ENCODE measurements at places on chromosomes 6 and 20.

GRCh38 chr6:131740161-131740560, 29.3 kb upstream of the CTAGE9 start:
- DNase-seq: no peak

GRCh38 chr6:44668976-44669934, 281.7 kb downstream of the CDC5L start:
- no peak for DNase-seq

DNA sequence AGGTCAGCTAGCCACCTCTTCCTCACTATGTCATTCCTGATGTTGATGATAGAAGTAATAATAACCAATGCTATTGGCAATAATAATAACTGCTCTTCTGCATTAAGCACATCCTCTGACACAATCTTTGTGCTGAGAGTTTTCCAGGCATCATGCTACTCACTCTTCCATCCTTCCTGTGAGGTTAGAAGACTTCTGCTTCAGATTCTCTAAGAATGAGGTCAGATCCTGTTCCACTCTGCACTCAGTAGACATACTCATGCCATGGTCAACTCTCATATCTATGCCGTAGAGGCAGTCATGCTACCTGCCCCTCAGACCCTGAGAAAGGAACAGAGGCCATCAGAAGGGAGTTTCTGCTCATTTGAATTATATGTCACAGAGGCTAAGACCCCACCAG, 98.1 kb upstream of the TOP1 start:
- no peak for DNase-seq

GRCh38 chr6:88655586-88655985, 307.8 kb downstream of the RNGTT start:
- no peak for DNase-seq

GRCh38 chr20:19560881-19561480, 197.1 kb upstream of the RIN2 start:
- no peak for DNase-seq

Data from COLO829 (cell line).